ENCODE measurements at places on chromosomes 2 and 18.

DNA sequence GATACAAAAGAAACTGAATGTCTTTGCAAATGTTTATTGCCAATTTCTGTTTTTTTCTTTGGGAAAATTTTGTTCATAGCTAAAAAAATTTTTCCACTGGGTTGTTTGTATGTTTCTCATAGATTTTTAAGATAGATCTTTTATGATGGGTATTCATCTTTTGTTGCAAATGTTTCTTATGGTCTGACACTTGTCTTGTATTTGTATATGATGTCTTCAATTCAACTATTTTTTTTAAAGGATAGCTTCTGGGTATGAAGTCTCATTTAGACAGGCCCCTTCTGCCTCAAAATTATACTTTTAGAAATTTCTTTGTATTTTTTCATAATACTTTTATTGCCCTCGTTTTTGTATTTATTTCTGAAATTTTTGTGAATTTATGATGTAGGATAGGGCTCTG, 73.8 kb downstream of the KCTD1 start:
- no peak for DNase-seq

GRCh38 chr2:86045541-86045940, 60.1 kb downstream of the POLR1A start:
- no peak for DNase-seq

GRCh38 chr2:178914259-178914849, 107.1 kb upstream of the TTN start:
- DNase-seq, result peak; percentile 66

- DNase-seq, result peak; percentile 3
Observed at GRCh38 chr2:163877316-163877715, 141.5 kb upstream of the FIGN start.

DNA sequence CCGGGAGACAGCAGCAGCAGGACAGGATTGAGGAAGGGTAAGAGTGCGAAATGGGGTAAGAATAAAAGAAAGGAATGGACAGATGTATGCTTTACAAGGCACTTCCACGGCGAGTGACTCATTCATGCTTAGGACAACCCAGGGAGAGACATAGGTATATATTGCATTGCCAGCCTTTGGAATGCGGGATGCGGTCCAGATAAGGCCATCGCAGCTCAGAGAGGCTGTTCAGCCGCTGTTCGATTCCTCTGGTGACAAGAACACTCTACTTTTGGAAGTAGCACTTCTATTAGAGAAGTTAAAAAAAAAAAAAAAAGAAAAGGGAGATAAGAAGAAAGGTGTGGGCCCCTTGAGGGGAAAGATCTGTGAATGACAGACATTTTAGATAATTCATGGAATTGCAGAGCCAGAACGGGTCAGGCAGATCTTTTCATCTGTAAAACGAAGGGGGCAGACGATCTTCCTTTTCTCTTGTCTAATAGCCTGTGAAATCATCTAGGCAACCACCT, 819 bp upstream of the NCOA1 start:
- DNase-seq, result no peak

GRCh38 chr18:13101659-13102197, 110.6 kb downstream of the CEP192 start:
- DNase-seq, result no peak

GRCh38 chr18:3491981-3492555, 42.1 kb downstream of the TGIF1 start:
- no peak for DNase-seq

GRCh38 chr2:136019306-136019705, 33.9 kb upstream of the DARS1 start:
- no peak for DNase-seq

- DNase-seq, result no peak
Observed at GRCh38 chr18:11004951-11005350, 144.4 kb downstream of the PIEZO2 start.
